ENCODE measurements at places on chromosomes 12 and 14. TPM values are rescaled to one million over a fixed set of nuclear protein-coding genes. Genes with fewer than 3 reads are reported as not detected.
A peak's percentile ranks its signal among the peaks of the same experiment; 100 is the strongest.

Gene ADCY4
- 3.4 TPM for total RNA-seq

DNA sequence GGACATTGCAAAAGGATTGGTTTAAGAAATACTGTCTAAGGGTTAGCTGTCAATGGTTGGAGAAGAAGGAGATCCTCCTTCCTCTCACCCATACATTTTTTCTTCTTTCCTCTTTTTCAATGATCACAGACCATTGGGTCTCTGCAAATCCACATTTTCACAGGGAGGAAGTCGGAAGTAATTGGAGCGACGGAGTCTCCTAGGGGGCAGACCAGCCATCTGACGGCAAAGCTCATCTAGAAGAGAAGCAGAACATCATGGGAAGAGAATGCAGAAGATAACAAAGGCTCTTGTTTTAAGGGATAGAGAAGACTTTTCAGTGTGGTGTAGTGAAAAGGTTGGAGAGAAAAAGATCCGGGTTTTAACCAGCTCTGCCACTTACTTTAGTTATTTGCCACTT is 14.7 kb downstream of the MFAP5 start:
- DNase-seq: no peak

GRCh38 chr12:108043286-108043685 is 85.8 kb upstream of the WSCD2 start:
- DNase-seq: no peak

GRCh38 chr14:70856851-70857495 is 47.7 kb upstream of the MAP3K9 start:
- peak; percentile 75 for DNase-seq

- no peak for DNase-seq
Measured at GRCh38 chr12:9040484-9041186, 51.3 kb downstream of the KLRG1 start.

Gene PTPRQ
- total RNA-seq: not detected

GRCh38 chr12:51028126-51028812 is 2.1 kb upstream of the SLC11A2 start:
- DNase-seq: no peak

DNA sequence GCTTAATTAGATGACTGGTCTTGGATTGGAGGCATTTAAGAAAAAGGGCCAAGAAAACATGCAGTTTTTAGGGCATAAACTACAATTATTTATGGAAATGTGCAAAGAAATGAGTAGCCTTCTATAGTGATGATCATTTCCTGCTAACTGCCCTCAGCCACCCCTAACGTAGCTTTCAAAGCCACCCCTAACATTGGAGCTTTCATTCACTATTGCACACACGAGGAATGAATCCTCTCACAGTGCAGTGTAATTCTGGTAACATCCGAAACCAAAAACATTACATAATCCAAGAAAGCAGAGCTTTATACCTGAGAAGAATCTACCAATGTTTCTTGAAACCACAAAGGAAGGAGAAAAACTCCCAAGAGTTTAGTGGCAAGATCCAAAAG is 1003.6 kb downstream of the TMEM121 start:
- DNase-seq: no peak

DNA sequence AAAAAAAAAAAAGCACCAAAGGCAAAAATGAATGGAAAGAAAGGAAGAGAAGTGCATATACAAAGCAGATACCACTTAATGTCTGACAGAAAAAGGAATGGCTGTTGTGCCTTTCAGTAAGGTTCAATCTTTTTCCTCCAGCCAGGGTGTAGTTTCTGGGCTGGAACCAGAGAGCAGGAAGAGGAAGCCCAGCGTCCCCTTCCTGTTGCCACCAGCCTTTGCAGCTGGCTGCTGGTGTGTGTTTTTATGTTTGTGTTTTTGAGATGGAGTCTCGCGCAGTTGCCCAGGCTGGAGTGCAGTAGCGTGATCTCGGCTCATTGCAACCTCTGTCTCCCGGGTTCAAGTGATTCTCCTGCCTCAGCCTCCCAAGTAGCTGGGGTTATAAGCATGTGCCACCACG is 64.6 kb upstream of the LTA4H start:
- peak; percentile 41 for DNase-seq

Gene C1RL
- 21.8 TPM for total RNA-seq

Gene WDHD1
- total RNA-seq: 57.4 TPM

- peak; percentile 43 for DNase-seq
Measured at GRCh38 chr12:25811656-25812126, 146.8 kb upstream of the RASSF8 start.

- DNase-seq: no peak
Measured at GRCh38 chr12:42145197-42145549, 499 bp upstream of the GXYLT1 start.

Gene MYH6
- 0.23 TPM for total RNA-seq

DNA sequence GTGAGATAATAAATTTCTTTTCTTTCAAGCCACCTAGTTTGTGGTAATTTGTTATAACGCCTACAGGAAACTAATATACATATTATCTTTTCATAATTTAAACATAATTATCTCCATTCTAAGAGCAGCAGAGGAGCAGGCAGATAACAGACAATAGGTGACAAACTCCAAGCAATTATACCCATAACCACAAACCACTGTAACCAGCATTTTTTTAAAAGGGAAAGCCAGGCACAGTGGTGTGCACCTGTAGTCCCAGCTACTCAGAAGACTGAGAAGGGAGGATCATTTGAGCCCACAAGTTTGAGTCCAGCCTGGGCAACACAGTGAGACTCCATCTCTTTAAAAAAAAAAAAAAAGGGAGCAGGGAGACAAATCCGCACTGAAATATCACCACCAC is 54.9 kb downstream of the ATF7 start:
- no peak for DNase-seq

DNA sequence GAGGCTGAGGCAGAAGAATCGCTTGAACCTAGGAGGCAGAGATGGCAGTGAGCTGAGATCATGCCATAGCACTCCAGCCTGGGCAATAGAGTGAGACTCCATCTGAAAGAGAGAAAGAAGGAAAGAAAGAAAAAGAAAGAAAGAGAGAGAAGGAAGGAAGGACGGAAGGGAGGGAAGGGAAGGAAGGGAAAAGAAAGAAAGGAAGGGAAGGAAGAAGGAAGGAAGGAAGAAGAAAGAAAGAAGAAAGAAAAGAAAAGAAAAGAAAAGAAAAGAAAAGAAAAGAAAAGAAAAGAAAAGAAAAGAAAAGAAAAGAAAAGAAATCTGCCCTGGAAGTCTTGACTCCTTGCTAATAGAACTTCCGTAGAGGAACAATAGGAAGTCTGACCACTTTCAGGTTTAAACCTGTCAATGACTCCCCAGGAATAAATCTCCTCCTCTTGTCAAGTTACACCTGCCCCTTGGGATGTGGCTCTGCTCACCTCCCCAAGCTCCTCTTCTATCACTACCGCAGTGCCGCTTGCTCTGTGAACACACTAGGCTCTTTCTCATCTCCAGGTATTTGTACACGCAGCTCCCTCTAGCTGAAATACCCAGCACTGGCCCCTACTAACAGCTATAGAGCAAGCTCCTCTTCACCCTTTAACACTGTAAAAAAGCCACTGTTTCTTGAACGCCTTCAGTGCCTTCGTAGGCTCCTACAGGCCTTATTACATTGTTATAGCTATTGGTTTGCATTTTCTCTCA is 773.1 kb upstream of the TBX3 start:
- no peak for DNase-seq

Gene LMNTD1
- not detected for total RNA-seq

GRCh38 chr12:128178966-128179365 is 88.0 kb upstream of the TMEM132C start:
- DNase-seq: no peak

GRCh38 chr12:79557690-79558315 is 133.0 kb downstream of the PAWR start:
- no peak for DNase-seq

DNA sequence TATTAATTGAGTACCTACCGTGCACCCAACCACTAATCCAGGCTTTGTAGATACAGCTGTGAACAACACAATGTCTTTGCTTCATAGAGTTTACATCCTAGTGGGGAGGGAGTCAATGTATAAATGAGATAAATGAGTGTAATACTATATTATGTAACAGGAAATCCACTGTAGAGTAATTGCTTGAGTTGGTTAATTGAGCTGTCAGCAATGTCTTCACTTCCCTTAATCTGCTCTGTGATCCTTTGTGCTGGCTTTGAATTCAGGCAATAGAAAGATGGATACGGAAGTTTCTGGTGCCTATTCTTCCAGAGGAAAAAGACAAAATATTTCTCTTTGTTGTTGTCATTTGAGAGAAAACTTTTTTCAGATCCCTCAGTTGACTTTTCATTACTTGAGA is 104.0 kb upstream of the SLC16A7 start:
- no peak for DNase-seq

Gene TAS2R20
- 1.5 TPM for total RNA-seq

DNA sequence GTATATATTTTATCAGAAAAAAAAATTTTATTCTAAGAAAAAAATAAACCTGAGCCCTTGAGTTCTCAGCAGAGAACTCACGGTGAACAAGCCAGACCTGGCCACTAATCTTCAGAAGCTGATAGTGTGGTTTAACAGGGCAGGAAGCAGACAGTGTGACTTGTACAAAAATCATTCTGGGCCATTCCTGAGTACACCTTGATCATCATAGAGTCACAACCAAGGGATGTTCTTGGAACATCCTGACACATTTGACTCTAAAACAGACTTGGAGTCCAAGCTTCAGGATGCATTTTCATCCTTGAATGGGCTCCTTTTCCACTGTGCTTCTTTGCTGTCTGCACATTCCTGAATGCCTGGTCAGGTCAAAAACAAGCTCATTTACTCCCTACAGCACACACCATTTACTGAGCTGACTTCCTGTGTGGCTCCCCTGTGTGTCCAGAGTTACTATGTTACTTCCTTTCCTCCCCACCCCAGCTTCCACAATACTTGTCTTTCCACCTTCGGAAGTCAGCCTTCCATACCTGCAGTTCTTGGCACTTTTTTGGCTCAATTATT is 112.0 kb downstream of the ANO6 start:
- no peak for DNase-seq

- no peak for DNase-seq
Measured at GRCh38 chr14:95360828-95361227, 41.1 kb upstream of the CLMN start.

DNA sequence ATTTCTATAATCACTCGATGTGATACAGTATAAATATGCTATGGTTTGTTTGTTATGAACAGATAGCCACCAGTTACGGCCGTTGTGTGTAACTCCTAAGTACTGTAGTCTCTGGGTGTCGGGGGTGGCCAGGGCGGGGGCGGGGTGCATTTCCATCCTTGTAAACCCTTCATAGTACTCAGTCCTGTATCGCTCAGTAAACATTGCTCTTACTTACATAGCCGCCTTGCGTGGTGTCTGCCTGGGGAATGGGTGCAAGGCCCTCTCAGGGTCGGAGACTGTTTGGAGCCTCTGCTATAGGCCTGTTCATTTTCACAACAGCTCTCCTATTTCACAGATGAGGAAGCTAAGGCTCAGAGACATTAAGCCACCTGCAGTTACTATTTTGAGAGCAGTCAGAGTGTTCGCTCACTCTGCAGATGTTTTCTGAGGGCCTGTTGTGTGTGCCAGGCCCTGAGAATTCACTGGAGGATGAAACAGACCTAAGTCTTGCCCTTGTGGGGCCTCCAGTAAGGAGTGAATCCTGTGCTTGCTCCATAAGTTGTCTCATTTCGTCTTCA is 42.5 kb downstream of the JDP2 start:
- DNase-seq: no peak

DNA sequence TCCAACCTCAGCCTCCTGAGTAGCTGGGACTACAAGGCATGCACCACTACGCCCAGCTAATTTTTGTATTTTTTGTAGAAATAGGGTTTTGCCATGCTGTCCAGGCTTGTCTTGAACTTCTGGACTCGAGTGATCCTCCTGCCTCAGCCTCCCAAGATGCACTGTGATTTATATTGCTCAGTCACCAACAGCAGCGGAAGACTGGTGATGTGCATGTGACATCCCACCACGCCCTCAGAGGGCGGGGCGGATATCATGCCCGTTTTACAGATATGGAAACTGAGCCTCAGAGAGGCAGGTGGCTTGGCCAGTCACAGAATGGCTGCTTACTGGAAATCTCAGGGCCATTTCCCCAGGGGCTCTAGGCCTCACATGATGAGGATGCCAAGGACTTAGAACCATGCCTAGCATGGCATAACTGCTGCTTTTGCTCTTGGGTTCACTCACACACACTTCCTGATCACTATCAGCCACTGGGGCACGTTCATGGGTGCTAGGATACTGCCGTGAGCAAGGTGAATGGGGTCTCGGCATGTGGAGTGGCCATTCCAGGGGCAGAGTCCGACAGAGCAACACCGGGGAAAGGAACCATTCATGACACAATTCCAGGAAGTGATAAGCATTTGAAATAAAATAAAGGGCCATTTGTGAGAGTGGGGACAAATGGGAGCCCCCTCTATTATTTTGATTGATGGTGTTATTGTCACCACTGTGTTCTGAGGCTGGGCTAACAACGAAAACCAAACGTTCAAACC is 31.9 kb downstream of the RBM19 start:
- no peak for DNase-seq

GRCh38 chr12:2412305-2412643 is 359.5 kb downstream of the CACNA1C start:
- DNase-seq: no peak

DNA sequence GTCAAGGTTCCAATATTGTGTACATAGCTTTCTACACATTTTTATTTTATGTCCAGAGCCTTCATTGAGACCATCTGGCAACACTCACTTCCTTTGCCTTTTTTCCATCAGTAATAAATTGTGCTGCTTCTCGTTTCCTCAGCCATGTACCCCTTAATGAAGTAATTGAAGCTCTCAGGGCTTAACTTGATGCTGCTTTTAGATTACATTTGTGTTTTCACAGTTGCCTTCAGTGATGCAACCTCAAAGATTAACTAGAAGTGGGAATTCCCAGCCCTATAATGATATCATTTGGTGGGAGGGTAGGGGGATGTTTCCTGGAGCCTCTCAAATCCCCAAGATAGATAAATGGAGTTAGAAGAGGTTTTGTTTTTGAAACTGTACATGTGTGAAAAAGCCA is 80.2 kb upstream of the KRR1 start:
- no peak for DNase-seq

Gene IL23A
- 12.4 TPM for total RNA-seq

DNA sequence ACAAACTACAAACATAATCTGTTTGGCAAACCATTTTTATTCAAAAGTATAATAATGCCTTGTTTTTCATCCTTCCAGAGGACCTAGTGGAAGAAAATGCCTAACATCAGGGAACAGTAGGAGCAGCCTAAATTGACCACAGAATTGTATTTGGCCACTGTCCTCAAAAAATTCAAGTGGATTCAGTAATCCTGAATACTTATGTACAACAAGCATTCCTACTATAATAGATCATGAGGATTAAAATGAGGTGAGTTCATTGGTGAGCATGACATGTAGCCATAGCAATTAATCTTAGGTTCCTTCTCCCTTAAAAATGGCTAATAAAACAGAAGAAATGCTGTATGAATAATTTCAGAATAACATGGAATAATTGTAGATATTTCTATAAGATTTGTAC is 209.3 kb downstream of the DAD1 start:
- DNase-seq: no peak

- DNase-seq: no peak
Measured at GRCh38 chr12:46657453-46658411, 168.1 kb downstream of the SLC38A4 start.

- no peak for DNase-seq
Measured at GRCh38 chr14:34971801-34972200, 11.0 kb upstream of the SRP54 start.

All from activated CD8-positive, alpha-beta memory T cell treated with anti-CD3 and anti-CD28 coated beads, Interleukin-2, amount 10 ng/mL, durations not matched to agents 7 days and 5 days (primary cell).